Right renal cortex interstitium (tissue), 3 donors: ENCODE measurements at places on chromosomes 11 and 22. TPM values are rescaled to one million over a fixed set of nuclear protein-coding genes. Genes with fewer than 3 reads are reported as not detected.

Gene TRIM44
- 105 TPM for polyA plus RNA-seq

Gene MUC5AC
- polyA plus RNA-seq, result not detected

Gene B4GALNT4
- polyA plus RNA-seq, result 47.4 TPM

GRCh38 chr11:834371-835316 is 1.9 kb downstream of the CD151 start:
- no peak for DNase-seq

DNA sequence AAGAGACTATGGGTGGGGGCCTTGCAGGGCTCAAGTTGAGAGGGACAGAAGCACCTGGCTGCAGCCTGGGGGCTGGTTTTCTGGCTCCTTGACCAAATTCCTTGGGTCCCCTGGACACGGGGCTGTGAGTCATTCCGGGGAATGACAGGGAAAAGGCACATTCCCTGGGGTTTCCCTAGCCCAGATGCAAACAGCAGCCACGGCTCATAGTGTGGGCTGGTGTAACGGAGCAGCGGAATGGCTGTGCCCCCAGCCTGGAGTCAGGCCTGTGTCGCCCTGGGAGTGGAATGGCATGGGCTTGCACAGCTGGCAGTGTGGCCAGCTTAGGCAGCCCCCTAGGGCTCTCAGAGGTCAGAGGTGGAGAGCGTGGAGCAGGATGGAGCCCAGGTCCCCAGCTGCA is 77.6 kb upstream of the KCNQ1OT1 start:
- DNase-seq, result no peak
